ENCODE measurements at places on chromosomes 7 and 10.
A peak's percentile ranks its signal among the peaks of the same experiment; 100 is the strongest.

DNA sequence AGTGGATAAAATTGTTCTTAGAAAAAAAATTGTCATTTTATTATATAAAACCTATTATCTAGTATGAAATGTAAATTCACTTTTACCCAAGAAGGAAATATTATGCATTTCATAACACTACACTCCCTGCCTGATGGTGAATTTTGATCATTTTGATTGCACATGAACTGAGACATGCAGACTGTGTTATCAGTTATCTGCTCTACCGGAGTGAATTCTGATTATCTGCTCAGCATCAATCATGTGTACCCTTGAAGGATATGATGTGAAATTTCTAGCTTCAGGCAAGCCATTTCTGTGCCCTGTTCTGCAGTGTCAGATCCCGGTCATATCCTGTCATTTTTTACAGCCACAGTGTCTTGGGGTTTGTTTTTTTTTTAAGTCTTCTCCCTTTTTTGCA is 85.0 kb upstream of the FGL2 start:
- no peak for DNase-seq

GRCh38 chr7:71021131-71021530 is 110.8 kb upstream of the GALNT17 start:
- DNase-seq = no peak

- DNase-seq = no peak
Observed at GRCh38 chr7:55233001-55233400, 132.1 kb upstream of the LANCL2 start.

GRCh38 chr10:110376021-110376766 is 71.5 kb upstream of the SMNDC1 start:
- DNase-seq = no peak

- no peak for DNase-seq
Observed at GRCh38 chr7:5689118-5689517, 92.3 kb downstream of the RNF216 start.

GRCh38 chr7:92296235-92296634 is 50.5 kb downstream of the ANKIB1 start:
- DNase-seq = no peak

GRCh38 chr10:71828702-71829101 is 22.3 kb downstream of the PSAP start:
- DNase-seq = no peak

- no peak for DNase-seq
Observed at GRCh38 chr7:157378390-157378789, 41.6 kb downstream of the DNAJB6 start.

DNA sequence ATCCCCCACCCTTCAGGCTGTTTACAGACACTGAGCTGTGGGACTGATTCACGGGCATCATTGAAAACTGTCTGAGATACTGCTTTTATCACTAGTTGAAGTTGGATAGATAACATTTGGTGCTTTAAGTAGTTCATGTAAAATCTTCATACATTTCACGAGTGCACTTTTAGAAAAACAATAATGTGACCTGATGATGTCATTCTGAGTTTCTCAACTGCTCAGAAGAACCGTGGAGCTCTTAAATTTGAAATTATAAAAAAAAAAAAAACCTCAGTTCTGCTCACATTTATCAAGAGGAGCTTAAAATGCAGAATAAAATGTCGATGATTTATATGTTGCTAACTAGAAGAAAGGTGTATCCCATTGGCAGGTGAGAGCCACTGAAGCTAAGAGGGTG is 81.5 kb downstream of the GALNT11 start:
- no peak for DNase-seq

DNA sequence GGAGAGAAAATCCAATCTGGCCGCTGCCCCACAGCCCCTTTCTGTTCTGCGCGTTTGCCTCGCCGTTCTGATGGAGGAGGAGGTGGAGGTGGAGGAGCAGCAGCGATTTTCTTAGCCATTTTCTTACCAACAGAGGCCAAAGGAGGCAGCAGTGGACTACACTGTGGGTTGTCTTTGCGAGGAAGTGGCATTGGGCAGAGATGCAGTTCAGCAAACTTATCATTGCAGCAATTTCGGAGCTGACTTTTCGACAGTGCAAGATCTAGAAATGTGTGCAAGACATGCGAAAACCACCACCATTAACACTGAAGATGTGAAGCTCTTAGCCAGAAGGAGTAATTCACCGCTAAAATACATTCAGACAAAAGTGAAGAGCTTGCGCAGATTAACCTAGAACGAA is 1.9 kb upstream of the ARL4A start:
- DNase-seq = no peak

GRCh38 chr10:102677331-102678067 is 33.2 kb downstream of the TRIM8 start:
- no peak for DNase-seq

- DNase-seq = no peak
Observed at GRCh38 chr7:83060218-83060617, 102.5 kb downstream of the PCLO start.

- DNase-seq = peak; percentile 35
Observed at GRCh38 chr10:103685880-103686669, 169.3 kb downstream of the SH3PXD2A start.

- DNase-seq = no peak
Observed at GRCh38 chr10:64733980-64734379, 1212.8 kb downstream of the REEP3 start.

GRCh38 chr10:44961230-44961571 is 1.6 kb downstream of the RASSF4 start:
- no peak for DNase-seq

- DNase-seq = no peak
Observed at GRCh38 chr7:159051916-159052315, 92.8 kb downstream of the VIPR2 start.

- no peak for DNase-seq
Observed at GRCh38 chr7:155136619-155137243, 66.6 kb downstream of the HTR5A start.

GRCh38 chr10:76113952-76114351 is 682.5 kb downstream of the LRMDA start:
- DNase-seq = no peak

DNA sequence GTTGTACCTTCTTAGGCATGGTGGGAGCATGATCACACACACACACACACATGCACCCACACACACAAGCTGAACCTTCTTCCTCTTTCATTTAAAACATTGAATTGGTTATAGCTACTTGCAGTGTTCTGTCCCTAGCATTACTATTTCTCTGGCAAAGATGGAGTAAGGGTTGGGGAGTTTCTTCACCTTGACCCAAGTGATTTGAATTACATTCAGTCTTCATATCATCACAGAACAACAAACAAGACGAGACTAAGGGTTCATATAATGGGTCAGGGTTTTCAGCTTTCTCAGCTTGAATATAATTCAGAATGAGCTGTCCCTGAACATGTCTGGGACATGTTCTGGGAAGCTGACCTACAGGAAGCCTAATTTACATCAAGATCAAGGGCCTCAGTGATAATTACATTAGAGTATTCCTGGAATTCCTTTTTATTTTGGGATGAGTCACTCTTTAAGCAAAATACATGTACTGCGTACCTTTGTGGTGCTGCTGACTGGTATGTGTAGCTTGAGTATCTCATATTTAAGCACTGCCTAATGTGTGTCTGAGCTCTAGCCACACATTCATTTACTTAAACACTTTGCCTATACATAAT is 213.5 kb upstream of the TMEM229A start:
- DNase-seq = no peak

DNA sequence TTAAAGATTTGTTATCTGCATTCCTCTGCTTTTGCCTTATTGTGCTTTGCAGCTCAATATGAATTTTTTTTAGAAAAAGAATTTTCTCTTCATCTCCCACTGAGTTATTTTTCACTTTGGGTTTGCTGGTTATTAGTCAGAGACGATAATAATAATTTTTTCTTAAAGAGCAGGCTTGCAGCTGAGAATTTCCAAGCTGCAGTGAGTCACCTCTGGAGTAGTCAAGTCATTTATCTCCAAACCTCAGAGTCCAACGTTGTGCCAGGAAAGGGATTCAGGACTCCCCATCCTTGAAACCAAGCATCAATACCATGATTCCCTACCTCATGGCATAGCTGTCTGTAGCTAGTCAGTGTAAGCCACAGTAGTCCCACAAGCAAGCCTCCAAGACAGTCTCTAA is 15.2 kb upstream of the EGR2 start:
- DNase-seq = no peak

DNA sequence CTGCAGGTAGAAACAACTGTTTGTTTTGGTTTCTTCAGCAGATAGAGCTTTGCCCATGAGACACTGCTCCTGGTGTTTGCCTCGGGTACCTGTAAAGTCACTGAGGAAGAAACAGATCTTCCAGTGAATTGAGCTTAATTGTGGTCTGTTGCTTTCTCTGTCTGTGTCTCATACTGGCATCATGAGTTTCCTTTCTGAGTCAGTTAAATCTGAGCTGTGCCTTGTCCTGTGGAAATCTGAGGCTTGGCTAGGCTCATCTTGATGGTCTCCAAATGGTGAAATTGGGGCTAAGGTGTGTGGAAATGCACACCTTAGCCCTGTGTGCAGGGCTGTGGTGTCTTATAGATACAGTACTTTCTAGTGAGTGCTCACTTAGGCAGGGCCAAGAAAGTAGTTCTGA is 67.4 kb downstream of the GBF1 start:
- DNase-seq = no peak

DNA sequence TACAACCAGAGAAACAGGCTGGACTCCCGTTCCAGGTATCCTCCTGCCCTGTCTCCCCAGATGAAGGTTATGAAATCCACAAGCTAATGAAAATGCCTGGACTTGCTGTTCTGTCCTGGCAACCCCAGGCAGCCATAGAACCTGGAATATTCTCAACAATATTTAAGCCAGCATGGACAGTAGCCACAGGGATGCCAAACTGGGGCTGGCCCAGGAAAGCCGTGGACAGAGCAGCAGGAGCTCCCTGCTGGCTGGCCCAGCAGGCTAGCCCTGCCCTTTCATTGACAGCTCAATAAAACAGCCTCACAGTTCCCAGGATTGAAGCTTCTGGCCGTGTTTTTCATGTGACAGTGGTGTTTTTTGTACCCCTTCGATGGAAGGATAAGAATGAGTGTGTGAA is 230.6 kb downstream of the BMPER start:
- DNase-seq = no peak

- DNase-seq = no peak
Observed at GRCh38 chr7:98985406-98985805, 107.1 kb downstream of the TRRAP start.

- DNase-seq = no peak
Observed at GRCh38 chr10:11757454-11757820, 15.3 kb downstream of the ECHDC3 start.

- DNase-seq = no peak
Observed at GRCh38 chr7:90210475-90210874, 1.1 kb upstream of the STEAP2 start.

DNA sequence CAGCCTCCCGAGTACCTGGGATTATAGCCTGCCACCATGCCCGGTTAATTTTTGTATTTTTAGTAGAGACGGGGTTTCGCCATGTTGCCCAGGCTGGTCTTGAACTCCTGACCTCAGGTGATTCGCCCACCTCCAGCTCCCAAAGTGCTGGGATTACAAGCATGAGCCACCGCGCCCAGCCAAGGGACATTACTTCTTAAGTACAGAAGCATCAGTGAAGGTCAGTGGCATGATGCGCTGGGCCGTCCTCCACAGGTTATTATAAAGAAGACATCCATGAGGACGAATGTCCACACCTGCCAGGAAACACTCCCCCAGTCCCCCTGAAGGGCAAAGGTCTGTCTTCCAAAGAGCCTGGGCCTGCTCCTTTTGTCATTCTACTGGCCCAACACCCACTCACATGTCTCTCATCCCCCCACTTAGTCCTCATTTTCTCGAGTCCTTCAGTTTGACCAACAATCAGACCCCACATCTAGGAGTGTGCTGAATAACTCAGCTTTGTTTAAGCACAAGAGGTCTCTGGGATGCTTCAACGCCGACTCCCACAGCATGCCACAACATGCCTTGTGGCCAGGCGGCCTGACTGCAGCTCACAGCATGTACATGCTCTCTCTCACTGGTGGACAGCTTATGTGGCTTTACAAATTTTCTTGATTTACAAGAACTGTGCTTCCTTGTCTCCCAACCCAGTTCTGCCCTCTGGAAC is 73.0 kb downstream of the CTBP2 start:
- no peak for DNase-seq

DNA sequence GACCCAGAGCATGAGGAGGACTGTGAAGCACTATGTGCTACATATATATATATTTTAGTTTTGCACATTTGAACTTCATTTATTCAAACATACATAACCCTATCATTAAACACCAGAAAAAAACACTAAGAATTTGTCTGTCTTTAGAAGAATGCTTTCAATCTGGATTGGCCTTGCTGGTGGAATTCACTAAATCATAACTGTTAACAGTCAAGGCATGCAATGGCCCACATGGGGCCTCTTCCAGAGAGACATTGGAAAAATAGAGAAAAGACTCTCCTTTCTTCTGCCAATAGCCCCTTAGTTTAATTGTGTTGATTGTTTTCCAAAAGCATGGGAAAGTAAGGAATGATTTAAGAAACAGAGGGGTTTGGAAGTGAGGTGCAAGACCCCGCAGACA is 77.9 kb downstream of the MRPL32 start:
- DNase-seq = no peak

GRCh38 chr10:117860823-117861222 is 185.9 kb downstream of the RAB11FIP2 start:
- no peak for DNase-seq

DNA sequence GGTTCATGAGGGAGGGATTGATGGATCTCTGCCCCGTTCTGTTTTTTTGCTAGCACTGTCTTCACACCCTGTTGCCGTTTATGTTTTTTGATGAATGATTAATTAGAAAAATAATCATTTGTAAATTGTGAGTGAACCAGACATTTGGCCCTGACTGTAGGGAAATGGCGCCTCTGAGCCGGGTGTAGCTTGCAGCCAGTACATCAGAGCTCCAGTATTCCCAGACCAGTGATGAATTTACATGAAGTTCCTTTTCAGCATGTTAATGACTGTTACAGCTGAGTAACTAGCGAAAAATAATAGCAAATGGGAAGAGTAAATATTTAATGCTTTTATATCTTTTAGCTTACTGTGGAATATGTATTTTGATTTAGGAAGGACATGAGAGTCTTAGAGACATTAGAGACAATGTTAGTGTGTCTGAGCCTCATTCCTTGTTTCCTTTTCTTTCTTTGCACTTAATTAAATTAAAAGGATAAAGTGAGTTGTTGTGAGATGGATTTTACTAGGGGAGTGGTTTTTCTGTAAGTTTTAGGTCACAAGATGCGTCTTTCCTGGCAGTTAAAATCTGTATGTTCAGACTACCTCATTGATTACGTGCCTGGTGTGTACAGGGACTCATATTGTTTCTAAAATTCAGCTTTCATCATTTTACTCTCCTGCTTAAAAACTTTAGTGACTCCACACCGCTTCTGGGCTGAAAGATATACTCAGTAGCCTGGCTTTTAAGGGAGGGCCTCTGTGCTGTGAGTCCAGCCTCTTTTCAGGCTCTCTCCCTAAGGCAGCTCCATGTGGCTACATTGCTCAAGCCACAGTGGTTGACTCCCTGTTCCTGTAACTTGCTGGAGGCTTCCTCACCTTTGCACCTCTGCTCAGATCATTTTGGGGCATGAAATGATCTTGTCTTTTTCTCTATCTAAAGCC is 86.4 kb downstream of the AUTS2 start:
- no peak for DNase-seq

GRCh38 chr7:39043531-39043930 is 65.8 kb downstream of the POU6F2 start:
- no peak for DNase-seq

GRCh38 chr7:40721342-40721949 is 586.6 kb downstream of the SUGCT start:
- DNase-seq = no peak

GRCh38 chr7:47303695-47304453 is 278.0 kb downstream of the TNS3 start:
- DNase-seq = no peak

GRCh38 chr10:112115781-112116385 is 67.7 kb downstream of the GPAM start:
- peak; percentile 1 for DNase-seq
